ENCODE measurements at places on chromosomes 13 and 19. TPM values are rescaled to one million over a fixed set of nuclear protein-coding genes. Genes with fewer than 3 reads are reported as not detected.

Gene VSTM2B
- total RNA-seq = not detected

Gene CGB5
- total RNA-seq = not detected

Gene HS6ST3
- total RNA-seq = under 0.01 TPM

Gene ZNF417
- total RNA-seq = 21.4 TPM

Gene TNFRSF19
- 2.5 TPM for total RNA-seq

Gene CLDN10
- total RNA-seq = not detected

Gene OR7C1
- not detected for total RNA-seq

Gene ACER1
- not detected for total RNA-seq

Gene CAPNS1
- 545 TPM for total RNA-seq

Gene NMRK2
- not detected for total RNA-seq

Gene IFI30
- 39.4 TPM for total RNA-seq

Gene ENOX1
- total RNA-seq = 1.2 TPM

Gene C13orf42
- not detected for total RNA-seq

Gene FBXL12
- total RNA-seq = 10.7 TPM

Gene ZNF536
- total RNA-seq = not detected

Gene CBY2
- total RNA-seq = not detected

Gene CCDC159
- 15.0 TPM for total RNA-seq

Gene TEX101
- not detected for total RNA-seq

Gene HPN
- not detected for total RNA-seq

Gene ZNF562
- 23.1 TPM for total RNA-seq

Gene ADAMTSL5
- total RNA-seq = 3.7 TPM

Gene IFNL1
- not detected for total RNA-seq

Gene PRR22
- 0.37 TPM for total RNA-seq

Gene ATP4B
- not detected for total RNA-seq

Gene TTC9B
- not detected for total RNA-seq

Gene RGL3
- total RNA-seq = 3.7 TPM

Gene RPL18
- total RNA-seq = 1,560 TPM

Gene IRGC
- total RNA-seq = not detected

Gene RAVER1
- 5.5 TPM for total RNA-seq

Gene ZFP28
- 9.4 TPM for total RNA-seq

Gene ERFL
- total RNA-seq = 0.06 TPM

Gene DIAPH3
- total RNA-seq = 13.6 TPM

Gene ZSCAN5B
- not detected for total RNA-seq

Gene FFAR2
- not detected for total RNA-seq

Gene FGF22
- total RNA-seq = 0.26 TPM

Gene SPRED3
- 6.9 TPM for total RNA-seq

All from aortic smooth muscle cell (primary cell).